ENCODE measurements at places on chromosomes 3 and 15. TPM values are rescaled to one million over a fixed set of nuclear protein-coding genes. Genes with fewer than 3 reads are reported as not detected.

DNA sequence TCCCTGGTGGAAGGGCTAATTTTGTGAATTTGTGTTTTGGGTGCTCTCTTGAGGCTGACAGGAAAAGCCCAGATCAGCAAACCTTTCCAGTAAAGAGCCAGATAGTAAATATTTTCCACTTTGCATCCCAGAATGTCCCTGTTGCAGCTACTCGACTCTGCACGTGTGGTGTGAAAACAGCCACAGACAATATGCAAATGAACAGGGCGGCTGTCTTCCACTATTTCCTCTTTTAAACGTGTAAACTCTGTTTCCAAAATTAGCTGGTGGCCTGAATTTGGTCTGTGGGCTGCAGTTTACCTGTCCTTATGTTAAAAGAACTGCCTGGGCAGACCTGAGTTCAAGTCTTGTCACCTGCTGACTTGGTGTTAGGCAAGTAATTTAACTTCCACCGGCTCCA, 202.7 kb downstream of the EDEM1 start:
- DNase-seq = no peak

DNA sequence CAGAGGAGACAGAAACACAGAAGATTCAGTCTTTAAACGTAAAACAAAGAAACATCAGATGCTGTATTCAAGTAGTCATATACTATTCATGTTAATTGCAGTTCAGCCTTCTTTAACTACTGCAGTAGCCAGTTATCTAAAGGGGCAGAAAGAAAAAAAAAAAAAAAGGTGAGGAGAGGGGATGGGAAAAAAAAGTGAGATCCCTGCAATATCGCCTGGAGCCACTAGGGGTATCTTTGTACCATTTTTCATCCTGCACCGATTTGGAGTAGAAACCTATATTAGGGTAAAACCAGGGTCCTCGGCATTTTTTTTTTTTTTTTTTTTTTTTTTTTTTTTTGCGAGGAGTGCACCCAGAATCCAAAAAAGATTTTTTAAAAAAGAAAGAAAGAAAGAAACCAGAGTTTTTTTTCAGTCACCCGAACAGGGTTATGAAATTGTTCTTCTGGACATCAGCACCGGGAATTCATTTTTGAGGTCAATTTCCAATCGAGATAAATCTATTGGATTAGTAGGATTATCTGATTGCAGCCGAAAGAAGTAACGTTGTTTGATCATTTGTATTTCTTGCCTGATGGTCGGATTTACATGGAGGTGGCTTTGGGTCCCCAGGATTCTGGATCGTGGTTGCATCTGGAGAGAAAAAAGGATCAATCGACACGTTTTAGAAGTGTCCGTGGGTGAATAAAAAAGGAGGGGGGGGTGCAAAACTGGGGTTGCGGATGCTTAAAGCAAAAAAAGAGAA, 186.7 kb downstream of the NLGN1 start:
- DNase-seq = peak; percentile 50

NR2E3 gene
- not detected for total RNA-seq

SLC28A2 gene
- total RNA-seq = not detected

TMEM207 gene
- total RNA-seq = not detected

BNC1 gene
- 23.5 TPM for total RNA-seq

PRR23B gene
- total RNA-seq = not detected
